ENCODE measurements at places on chromosomes 2 and 18. TPM values are rescaled to one million over a fixed set of nuclear protein-coding genes. Genes with fewer than 3 reads are reported as not detected.

GRCh38 chr2:98465456-98466226 is 21.0 kb downstream of the INPP4A start:
- no peak for DNase-seq

DNA sequence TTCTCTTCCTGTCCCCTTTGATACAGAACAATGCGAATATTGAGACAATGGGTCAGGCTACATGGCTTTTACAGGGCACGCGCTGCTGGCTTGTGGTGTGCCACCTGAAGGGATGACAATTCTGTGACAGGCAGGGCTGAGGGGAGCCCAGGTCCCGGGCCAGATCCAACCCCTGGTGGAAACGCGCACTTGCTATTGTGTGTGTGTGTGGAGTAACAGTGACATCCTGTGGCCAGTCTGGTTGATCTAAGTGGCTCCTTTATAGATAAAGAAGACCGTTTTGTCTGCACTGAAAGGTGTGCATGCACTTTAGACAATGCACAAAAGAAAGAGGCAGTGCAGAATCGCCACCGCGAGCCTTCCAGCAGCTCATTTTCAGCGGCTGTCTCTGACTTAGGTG is 273.6 kb downstream of the HRH4 start:
- no peak for DNase-seq

DNA sequence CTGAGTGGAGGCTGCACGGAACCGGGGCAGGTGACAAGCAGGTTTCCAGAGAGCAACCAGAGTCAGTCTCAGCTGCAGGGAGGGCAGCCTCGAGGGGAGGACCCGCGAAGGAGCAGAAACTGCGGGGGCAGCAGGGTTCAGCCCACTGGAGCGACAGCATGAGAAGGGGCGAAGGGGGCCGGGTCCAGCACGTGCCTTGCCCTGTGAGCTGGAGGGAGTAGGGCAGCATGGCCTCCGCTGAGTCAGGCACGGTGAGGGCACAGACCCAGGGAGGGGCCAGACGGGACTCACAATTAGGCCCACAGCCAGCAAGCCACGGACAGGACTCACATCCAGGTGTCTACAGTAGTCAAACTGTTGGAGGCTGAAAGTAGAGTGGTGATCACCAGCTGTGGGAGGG is 22.7 kb upstream of the ATP9B start:
- DNase-seq, result no peak

DNA sequence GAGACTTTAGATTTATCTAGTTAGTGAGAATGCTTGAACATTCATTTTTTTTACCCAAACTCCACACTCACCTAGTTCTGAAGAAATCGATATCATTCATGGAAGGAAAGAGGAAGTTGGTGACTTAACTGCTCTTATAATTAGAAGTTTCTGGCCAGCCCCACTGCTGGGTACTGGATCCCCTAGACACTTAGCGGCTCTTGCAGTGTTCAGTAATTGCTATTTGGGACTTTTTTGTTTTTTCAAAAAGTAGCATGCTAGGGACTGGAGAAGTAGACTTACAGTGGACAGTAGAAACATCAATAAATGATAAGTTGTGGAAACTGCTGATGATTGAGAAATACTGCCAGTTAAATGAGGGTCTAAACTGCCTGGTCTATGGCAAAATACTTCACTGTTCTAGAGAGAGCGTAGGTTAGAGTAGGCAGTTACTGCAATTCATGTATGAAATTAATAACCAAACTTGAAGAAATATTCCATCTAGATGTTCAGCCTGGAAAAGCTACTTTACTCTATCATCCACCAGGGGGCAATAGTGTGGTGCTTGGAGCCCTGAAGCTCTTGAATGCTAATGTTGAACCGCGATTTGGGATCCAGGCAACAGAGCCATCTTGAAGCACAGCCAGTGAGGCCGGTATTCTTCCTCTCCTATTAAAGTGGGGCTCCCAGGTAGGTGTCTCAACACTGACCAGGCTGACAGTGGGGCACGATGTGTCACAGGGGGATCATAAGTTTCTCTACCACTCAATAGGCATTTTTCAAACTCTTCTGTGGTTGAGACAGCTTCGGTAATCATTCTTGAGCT is 146.1 kb upstream of the SESTD1 start:
- DNase-seq, result no peak

DNA sequence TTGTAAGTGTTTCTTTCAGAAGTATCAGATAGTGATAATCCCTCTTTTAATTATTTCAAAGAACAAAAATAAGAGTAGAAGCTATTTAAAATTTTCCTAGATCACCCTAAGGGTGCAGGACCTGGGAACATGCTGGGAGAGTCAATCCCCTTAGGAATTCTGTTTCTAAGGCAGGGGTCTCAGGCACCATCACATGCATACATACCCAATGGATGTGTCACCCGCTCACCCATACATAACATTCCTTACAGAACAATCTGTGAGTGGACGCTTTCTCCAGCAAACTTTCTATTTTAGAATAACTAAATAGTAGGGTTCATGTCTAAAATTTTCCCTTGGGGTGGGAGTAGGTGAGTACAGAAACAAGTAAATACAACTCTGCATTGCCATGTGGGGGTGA is 8.4 kb downstream of the DSEL start:
- no peak for DNase-seq

Gene LYPD6B
- 129 TPM for total RNA-seq

Measured in suprapubic skin (tissue), 4 donors.